WERI-Rb-1 (cell line): ENCODE measurements at places on chromosomes 2 and 18.

GRCh38 chr2:182715121-182715891 is 751 bp upstream of the DNAJC10 start:
- DNase-seq: no peak

- DNase-seq: no peak
Observed at GRCh38 chr2:31967790-31968189, 43.0 kb downstream of the MEMO1 start.

DNA sequence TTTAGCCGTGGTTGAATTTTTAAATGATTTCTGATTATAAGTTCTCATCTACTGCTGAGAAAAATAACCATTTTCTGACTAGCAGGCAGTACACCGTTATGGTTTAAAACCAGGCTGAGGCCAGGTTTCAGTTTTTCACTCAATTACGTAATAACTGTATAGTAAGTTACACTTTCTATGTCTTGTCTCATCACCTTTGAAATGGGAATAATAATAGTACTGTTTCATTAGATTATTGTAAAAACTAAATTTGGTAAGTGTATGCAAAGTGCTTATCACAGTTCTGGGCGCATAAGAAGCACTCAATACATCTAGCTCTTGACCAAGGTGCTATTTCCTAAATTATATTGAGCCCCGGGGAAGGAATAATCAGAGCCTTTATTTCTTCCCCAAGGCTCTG is 76.8 kb downstream of the LIMS1 start:
- DNase-seq: no peak

DNA sequence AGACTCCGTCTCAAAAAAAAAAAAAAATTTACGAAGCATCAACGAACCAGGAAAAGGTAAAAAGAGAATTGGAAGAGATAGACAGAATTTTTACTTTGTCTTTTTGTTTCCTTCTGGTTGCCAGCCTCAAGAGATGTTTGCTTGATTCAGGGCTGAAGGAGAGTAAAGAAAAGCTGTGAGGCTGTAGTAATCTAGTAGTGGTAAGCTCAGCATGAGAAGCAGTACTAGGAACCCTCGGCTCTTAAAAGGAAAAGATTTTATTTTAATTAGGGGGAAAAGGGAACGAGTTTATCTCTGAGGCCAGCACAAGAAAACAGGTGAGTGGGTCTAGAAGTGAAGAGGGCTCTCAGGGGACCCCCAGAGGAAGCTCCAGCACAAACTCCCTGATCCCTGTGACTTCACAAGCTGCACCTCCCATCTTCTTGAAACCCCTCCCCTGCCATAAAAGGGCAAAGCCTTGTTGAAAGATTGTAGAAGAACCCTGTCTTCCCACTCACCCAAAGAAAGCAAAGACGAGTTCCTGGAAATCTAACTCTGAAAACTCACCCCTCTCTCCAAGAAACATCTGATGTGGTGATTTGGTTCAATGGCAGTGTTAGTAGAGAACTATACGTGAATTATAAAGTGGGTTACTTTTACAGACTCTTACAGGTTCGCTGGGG is 8.6 kb downstream of the RBMS1 start:
- no peak for DNase-seq

DNA sequence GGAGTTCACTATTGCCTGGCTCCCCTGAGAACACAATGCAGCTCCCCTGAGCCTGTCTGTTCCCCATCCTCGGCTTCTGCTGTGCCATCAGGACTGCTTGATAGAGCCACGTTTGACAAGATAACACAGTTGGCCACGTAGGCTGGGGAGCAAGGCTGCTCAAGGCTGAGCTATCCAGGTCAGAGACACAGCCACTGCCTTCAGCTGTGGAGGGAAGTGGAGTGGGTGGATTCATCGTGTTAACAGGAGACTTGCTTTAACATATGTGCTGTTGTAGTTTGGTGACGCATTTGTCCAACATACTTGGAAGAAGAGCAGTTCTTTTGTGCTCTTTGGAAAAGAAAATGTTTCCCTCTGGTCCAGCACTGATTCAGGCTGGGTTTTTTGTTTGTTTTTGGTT is 68.8 kb downstream of the WDSUB1 start:
- DNase-seq: no peak

GRCh38 chr2:216802516-216803215 is 57.2 kb downstream of the TNP1 start:
- no peak for DNase-seq

- DNase-seq: no peak
Observed at GRCh38 chr18:21980744-21981143, 188.6 kb upstream of the GATA6 start.

GRCh38 chr18:25279556-25279955 is 72.4 kb downstream of the ZNF521 start:
- DNase-seq: no peak

GRCh38 chr2:153196378-153197058 is 282.0 kb downstream of the RPRM start:
- no peak for DNase-seq

- DNase-seq: no peak
Observed at GRCh38 chr18:7805096-7805495, 238.0 kb downstream of the PTPRM start.

GRCh38 chr2:149040451-149040850 is 2.0 kb downstream of the LYPD6B start:
- peak; percentile 49 for DNase-seq

DNA sequence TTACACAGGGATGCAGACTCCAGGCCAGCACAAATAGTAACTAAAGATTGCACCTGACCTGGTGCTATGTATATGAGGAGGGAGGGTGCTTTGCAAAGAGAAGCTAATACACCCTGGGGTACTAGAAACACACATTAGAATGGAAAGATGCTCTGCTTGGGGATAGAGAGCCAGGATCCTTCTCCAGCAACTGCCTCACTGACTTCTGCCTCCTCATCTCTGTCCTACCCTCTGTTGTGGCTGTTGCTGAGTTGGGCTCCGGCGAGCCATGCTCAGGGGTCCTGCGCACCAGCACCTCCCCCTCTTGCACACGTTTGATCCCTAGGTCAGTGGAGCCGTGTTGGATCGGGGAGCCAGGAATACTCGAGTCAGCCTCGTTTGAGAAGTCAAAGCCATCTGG is 23.7 kb upstream of the ORC2 start:
- no peak for DNase-seq

DNA sequence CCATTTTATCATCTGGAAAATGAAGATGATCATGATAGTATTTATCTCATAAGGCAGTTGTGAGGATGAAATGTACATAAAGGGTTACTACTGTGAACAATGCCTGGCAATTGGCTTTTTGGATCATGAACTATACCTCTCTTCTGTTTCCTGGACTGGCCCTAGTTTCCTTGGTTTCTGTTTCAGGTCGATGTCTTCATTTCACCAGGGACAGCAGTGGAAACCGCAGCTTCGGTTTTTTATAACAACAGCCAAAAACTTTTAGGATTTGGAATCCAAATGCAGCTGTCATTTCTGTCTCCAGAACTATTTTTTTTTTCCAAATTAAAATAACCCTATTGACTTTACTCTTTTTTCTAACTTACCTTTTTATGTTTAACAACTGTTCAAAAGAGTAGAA is 425.1 kb downstream of the RND3 start:
- no peak for DNase-seq

GRCh38 chr2:118584062-118584749 is 263.2 kb downstream of the EN1 start:
- DNase-seq: no peak

DNA sequence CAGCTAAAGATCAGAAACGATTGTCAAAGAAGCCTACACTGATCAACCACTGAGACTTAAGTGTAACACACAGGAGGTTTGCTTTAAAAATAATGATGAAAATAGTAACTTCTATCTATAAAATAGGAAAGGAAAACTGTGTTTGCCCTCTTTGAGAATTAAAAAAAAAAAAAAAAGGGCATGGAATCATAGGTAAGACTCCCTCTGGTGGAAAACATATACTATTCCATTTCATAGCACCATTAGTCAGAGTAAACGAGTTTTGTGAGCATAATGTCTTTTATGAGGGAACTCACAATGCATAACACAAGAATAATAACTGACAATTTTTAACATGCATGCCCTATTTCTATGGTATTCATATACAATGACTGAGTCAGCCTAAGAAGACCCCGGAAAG is 36.3 kb downstream of the SLC35F5 start:
- DNase-seq: no peak

- DNase-seq: no peak
Observed at GRCh38 chr18:4412286-4412685, 42.8 kb downstream of the DLGAP1 start.

GRCh38 chr2:17263570-17263968 is 254.7 kb downstream of the RAD51AP2 start:
- DNase-seq: no peak

- DNase-seq: no peak
Observed at GRCh38 chr2:239131521-239131920, 269.3 kb downstream of the HDAC4 start.

- no peak for DNase-seq
Observed at GRCh38 chr2:203835420-203835819, 32.2 kb upstream of the CTLA4 start.

- DNase-seq: no peak
Observed at GRCh38 chr2:42214669-42215068, 45.5 kb downstream of the EML4 start.

DNA sequence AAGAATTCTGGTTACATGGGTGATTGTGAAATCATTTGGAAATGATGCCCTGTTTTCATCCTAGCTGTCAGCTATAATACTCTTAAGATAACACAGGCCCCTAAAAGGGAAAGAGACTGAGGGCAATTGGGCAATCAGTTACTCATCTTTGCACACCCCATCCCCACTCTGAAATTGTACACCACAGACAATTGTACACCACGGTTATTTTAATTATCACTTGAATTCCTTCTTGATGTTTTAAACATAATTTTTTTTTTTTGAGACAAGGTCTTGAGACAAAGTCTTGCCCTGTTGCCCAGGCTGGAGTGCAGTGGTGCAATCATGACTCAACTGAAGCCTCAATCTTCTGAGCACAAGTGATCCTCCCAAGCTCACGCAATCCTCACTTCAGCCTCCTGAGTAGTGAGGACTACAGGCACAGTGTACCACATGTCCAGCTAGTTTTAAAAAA is 862.4 kb upstream of the ACVR2A start:
- DNase-seq: no peak

- no peak for DNase-seq
Observed at GRCh38 chr2:139544186-139544851, 764.1 kb upstream of the NXPH2 start.

GRCh38 chr2:16321872-16322271 is 343.8 kb downstream of the CYRIA start:
- DNase-seq: peak; percentile 76

- DNase-seq: no peak
Observed at GRCh38 chr2:17637131-17637906, 96.8 kb downstream of the VSNL1 start.

GRCh38 chr2:125588780-125589179 is 1067.2 kb upstream of the GYPC start:
- no peak for DNase-seq

GRCh38 chr18:46793565-46793964 is 36.7 kb upstream of the ST8SIA5 start:
- peak; percentile 33 for DNase-seq

GRCh38 chr2:106995556-106995955 is 109.6 kb upstream of the ST6GAL2 start:
- no peak for DNase-seq
